ENCODE measurements at places on chromosomes 6 and 20.

- DNase-seq = no peak
Observed at GRCh38 chr6:186340-186965, 105.8 kb upstream of the DUSP22 start.

DNA sequence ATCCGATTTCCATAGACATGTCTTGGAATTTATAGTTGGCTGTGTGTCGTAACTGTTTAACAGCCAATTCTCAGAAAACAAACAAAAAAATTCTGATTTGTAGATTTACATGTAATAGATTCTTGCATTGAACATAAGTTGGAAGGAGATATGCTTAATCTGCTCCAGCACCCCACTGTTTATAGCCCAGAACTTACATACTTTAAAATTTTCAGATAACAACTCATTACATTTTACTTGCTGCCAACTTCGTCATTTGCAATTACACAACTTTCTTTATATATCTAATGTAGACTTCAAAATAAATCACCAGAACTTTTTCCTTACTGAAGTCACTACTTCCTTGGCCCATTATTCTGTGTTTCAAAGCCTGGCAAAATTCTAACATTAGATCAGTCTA is 472.3 kb upstream of the EYS start:
- no peak for DNase-seq

DNA sequence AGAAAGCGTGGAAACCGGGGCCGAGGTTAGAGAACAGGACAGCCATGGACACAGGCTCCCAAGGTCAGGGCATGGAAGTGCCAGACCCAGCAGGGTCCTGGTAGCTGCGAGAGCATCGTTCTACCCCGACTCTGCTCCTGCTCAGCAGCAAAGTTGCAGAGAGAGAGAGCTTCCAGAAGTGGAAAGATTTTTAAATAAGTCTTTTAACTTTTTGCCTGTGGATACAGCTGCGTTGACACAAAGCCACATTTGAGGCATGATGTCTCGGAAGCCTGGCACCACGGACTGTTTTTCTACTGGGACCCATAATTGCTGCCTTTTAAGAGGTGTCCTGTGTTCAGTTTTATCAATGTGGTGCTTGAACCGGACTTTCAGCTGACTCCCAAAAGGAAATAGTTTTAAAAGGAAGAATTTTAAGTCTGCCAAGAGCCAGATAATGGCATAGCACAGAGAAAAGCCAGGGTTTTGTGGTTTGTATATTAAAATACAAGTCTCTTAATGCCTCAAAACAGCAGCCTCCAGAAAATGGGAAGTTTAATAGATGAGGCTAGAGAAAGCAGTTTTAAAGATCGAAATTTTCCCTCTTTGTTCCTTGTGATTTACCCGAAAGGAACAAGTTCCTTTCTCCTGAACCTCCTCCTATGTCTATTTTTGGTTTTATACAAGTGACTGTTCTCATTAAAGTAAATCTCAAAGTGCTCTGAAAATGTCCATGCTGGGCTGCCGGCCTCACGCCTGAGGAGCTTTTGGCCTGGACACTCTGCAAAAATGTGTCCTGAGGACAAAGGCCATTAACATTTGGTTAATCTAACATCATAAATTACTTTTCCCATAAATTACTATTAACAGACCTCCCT is 91.5 kb downstream of the RIN2 start:
- DNase-seq = no peak

- no peak for DNase-seq
Observed at GRCh38 chr20:14611479-14611878, 274.1 kb upstream of the FLRT3 start.

DNA sequence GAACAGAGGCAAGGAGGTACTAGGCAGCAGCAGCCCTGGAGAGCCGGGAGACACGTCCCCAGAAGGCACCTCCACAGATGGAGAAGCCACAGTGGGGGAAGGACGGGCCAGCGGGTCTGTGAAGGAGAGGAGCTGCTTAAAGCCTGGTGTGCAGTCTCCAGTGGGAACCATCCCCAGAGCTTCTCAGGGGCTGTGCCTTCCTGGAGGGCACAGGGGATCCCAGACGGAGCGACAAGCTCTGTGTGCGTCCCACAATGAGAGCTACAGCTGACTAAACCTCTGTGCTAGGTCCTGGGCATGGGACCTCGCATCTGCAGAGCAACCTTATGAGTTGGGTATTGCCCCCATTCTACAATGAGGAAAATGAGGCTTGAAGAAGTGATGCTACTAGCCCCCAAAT is 50.7 kb downstream of the EZR start:
- no peak for DNase-seq

DNA sequence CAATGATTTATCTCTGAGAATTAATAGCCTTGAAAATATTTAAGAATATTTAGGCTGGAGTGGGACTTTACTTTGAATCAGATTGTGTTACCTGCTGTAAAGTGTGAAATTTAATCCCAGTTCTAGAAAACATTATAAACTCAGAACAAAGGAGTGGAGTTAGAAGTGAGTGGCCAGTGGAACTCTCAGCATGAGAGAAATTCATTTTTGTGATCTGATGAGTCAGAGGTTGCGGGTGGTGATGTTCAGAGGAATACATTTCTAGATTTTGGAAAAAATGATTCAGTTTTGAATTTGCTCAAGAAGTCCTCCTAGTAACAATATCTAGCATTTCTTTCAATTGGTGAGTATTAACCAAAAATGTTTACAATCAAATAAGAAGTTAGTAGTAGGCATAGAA is 167.5 kb downstream of the ZFAND3 start:
- DNase-seq = no peak

- no peak for DNase-seq
Observed at GRCh38 chr20:13141546-13141945, 79.5 kb upstream of the ISM1 start.

DNA sequence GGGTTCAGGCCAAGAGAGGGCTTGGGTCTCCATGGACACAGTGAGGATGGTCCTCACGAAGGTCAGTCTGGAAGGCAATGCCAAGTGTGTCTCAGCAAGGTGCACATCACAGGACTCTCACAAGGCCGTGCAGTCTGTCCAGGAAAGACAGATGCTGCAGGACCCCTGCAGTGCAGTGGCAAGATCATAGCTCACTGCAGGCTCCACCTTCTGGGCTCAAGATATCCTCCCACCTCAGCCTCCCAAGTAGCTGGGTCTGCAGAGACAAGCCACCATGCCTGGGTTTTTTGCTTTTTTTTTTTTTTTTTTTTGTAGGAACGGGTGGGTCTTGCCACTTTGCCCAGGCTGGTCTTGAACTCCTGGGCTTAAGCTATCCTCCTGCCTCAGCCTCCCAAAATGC is 26.4 kb downstream of the ZMYND8 start:
- no peak for DNase-seq

DNA sequence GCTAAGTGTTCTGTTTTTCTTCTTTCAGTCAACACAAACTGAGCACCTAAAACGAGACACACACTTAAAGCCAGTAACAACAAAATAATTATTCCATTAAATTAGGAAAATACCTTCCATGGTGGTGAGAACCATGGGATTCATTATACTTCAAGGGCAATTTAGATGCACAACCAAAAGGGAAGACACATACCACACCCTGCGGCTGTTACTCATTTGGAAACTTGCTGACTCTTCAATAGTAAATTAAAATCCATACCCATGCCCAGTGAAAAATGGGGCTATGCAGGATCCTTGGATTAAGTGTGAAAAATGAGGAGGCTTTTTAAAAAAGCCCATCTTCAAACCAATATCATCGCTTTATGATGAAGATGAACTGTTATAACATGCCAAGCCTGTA is 142.7 kb downstream of the GJA10 start:
- DNase-seq = no peak

- DNase-seq = no peak
Observed at GRCh38 chr6:55941702-55942101, 66.3 kb upstream of the BMP5 start.

GRCh38 chr6:89716532-89716931 is 78.0 kb upstream of the LYRM2 start:
- DNase-seq = no peak

- DNase-seq = no peak
Observed at GRCh38 chr6:76418560-76419223, 346.2 kb upstream of the IMPG1 start.

DNA sequence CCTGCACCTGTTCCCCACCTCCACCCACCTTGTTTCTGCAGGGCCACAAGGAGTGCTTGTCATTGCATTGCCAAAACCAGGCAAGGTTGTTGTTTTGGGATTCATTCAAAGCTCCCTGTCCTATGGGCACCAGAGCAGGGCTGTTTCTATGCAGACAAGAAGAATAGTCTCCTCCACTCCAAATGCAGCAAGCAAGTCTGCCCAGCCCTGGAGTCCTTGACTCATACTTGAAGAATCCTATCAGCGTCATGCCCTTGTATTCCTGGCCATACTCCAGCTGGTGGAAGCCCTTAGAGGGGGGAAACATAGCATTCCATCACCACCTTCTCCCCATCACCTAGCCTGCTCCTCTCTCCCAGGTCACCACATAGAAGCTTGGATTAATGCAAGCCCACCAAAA is 145.3 kb upstream of the ECI2 start:
- no peak for DNase-seq

GRCh38 chr6:130396722-130397121 is 30.9 kb downstream of the TMEM200A start:
- no peak for DNase-seq

DNA sequence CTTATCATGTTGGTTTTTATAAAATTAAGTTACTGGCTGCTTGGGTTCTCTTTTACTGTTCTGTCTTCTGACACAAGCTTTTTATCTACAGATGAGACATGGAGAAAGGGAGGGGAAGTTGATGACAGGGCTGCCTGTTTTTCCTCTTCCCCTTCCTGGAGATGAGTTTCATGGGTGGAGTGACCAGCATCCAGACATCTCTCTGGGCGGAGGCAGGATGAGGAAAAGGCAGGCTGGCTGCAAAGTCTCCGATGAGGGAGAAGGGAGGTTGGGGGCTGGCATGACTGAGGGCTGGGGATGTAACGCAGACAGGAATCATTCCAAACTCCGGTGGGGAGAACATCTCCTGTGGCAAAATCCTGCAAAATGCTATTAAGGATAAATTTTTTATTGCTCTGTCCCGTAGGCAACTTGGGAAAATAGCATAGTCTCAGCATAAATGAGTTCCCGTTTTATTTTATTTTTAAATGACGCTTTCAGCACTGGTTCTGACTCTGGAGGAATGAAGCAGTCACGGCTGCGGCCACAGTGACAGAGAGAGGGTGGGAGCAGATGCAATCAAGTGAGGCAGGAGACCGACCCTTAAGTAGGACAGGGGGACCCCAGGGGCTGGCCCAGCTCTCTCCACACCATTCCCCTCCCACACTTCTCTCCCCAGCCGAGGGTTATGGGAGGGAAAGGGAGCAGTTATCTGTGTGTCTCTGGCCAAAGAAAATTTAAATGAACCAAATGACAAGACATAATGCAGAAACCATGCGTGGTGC is 108.8 kb upstream of the PMEPA1 start:
- no peak for DNase-seq

DNA sequence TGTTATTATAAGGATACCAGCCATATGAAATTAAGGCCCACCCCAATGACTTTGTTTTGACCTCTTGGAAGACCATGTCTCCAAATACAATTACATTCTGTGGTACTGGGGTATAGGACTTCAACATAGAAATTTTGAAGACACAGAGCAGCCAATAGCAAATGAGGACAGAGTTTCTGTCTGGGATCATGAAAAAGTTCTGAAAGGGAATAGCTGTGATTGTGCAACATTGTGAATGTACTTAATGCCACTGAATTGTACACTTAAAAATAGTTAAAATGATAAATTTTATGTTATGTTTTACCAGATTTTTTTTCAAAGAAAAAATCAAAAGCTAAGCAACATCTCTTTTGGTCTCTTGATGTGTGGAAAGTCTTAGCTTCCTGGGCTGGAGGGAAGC is 27.0 kb upstream of the AGPAT4 start:
- DNase-seq = no peak
